ENCODE measurements at places on chromosomes 5 and 9.

- DNase-seq: no peak
These were observed 16.9 kb downstream of the PCSK5 start for GRCh38 chr9:75907329-75907728.

DNA sequence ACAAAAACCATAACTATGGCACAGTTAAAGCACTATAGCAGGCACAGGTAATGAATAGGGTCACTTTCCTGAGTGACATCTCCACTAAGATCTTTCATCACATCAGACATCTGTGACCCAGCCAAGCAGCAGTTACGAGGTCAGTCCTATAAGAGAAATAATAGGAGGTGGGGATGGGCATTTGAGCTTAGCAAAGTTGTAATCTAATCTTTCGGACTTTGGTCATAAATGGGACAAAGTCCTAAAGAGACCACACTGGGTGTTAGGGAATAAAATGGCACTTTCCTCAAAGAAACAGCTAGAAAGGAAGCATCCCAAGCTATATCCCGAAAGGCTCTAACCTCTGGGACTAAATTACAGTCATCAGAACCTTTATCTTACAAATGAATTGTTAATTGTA is 432.2 kb downstream of the PIK3R1 start:
- DNase-seq: no peak

GRCh38 chr5:150599917-150600511 is 40.4 kb upstream of the SYNPO start:
- peak; percentile 78 for DNase-seq

DNA sequence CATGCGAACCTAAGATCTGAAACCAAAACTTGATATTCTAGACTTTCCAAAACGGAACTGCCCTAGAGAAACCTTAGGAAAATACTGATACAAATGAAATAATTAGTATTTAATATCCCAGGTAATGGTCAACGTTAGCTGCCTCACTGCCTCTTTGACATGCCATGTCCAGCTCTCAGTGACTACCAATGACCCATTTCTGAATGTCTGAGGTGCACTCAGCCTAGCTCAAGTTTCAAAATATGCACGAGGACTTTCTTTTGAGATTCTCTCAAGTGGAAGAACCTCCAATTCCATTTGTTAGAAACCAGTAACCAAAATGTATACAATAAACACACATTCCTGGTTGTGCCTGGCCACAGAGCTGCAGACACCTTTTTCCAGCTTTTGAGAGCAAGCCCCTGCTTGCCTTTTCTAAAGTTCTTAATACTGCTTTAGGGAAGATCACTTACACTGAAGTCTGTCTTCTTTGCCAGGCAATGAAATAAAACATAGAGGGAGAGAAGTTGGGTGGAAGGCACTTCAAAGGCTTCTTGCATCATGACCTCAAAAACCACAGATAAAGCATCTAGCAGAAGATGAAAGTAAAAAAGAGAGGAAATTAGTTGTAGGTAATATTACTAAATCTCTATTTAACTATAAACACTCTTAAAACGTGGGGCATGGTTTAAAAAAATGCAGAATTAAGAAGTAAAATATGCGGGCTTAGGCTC is 87.9 kb downstream of the MRPS27 start:
- no peak for DNase-seq

- DNase-seq: no peak
These were observed 117.0 kb upstream of the GNA14 start for GRCh38 chr9:77764894-77765780.

DNA sequence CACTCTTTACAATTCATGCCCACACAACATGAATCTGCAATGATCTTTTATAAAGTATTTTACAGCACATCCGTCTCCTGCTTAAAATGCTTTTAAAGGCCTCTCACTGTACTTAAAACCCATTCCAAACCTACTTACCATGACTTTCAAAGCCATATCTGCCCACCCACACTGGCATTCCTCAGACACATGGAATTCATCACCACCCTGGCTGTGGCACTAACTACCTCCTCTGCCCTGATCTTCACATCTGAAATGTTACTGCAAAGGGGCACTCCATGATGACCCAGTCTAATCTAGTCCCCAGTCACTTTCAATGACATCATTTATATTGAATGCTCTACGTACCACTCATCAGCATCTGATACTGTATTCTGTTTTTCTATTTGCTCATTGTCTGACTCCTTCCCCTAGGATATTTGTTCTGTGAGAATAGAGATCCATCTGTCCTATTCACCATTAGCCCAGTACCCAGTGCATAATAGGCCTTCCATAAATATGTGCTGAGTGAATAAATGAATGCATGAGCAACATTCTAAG is 193.2 kb upstream of the KIF2A start:
- DNase-seq: no peak

Data from H54 (cell line).